Activated naive CD4-positive, alpha-beta T cell treated with anti-CD3 and anti-CD28 coated beads, Interleukin-2, amount 50 U/mL, for 16 hours (primary cell): ENCODE measurements at places on chromosomes 1 and 21.

GRCh38 chr1:225811622-225812487, 1.9 kb downstream of the EPHX1 start:
- DNase-seq: no peak

DNA sequence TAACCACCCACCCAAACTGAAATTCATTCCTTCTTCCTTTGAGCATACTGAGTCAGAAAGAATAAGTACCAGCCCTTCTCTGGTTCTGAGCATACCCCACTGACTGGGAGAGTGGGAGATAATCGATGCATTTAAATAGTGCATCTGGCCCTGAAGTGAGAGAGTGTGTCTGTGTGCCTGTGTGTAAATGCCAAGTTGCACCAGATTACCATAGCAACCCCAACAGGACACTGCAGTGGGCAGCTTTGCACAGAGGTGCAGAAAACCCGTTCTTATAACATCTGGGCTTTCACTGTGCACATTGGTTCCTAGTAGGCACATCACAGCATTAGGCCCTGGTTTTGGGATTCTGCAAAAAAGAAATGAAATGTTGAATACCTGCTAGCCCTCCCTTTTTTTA, 2.3 kb downstream of the ASTN1 start:
- DNase-seq: no peak

DNA sequence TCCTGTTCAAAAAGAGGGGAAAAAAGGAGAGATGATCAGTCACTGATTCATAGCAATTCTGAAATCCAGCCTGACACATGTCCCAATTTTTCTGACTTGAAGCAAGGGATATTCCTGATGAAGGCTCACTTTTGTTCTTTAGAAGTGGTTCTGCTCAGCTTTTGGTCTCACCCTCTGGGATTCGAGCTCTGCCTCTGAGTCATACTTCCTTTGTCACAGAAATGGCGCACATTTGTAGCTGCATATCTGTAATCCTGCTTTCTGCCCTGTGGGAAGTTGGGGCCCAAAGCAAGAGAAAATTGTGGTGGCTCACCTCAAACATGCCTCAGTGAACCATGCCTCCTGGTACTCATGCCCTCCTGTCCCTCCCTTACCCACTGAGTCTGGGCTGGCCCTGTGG, 22.3 kb upstream of the FAM78B start:
- no peak for DNase-seq

DNA sequence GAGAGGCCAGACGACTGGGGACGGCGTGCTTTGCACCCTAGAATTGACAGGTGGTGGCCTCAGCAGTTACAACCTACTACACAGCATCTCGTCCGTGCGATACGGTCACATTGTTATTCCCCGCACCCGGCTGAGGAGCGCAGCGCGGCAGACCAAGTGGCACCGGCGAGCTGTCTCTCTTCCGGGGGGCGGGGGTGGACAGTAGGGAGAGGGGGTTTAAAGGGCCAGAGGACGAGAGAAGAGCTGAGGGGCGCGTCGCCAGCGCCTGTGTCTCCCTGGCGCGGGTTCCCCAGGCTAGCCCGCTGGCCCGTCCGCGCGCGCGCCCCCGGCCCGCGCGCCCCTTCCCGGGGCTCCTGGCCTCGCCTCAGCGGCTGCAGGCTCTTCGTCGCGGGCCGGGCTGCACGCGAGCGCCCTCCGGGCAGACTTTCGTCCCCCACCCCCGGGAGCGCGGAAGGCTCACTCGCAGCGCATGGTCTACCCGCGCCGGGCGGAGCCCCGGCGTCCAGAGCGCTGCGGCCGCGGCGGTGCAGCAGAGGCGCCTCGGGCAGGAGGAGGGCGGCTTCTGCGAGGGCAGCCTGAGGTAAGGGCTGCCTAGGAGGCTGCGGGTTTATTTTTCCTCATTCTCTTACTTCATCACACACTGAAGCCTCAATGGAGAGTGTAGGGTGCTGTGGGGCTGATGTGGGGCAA, at the start of gene PDE4B:
Gene PDE4B, plus strand, starts transcription at position 227 of the 690 bp plus-strand sequence.
- DNase-seq: no peak

GRCh38 chr1:183961132-183961531, 76.4 kb downstream of the COLGALT2 start:
- no peak for DNase-seq

DNA sequence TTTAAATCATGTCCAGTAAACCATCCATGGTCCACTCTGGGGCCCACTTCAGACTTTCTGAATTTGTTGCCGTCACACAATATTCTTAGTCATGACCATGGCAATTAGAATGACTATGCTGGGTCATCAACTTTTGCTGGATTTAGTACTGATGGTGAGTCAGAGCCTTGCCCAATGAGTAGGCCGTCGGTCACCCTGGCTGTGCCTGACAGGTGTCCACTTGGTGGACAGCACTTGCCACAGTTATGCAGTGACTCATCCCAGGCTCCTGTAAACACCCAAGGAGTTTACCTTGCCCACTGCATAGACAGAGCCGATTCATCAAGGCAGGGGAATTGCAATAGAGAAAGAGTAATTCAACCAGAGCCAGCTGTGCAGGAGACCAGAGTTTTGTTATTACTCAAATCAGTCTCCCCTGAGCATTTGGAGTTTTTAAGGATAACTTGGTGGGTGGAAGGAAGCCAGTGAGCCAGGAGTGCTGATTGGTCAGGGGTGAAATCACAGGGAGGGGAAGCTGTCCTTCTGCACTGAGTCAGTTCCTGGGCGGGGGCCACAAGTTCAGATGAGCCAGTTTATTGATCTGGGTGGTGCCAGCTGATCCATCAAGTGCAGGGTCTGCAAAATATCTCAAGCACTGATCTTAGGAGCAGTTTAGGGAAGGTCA, 333.8 kb downstream of the PTPRU start:
- no peak for DNase-seq

DNA sequence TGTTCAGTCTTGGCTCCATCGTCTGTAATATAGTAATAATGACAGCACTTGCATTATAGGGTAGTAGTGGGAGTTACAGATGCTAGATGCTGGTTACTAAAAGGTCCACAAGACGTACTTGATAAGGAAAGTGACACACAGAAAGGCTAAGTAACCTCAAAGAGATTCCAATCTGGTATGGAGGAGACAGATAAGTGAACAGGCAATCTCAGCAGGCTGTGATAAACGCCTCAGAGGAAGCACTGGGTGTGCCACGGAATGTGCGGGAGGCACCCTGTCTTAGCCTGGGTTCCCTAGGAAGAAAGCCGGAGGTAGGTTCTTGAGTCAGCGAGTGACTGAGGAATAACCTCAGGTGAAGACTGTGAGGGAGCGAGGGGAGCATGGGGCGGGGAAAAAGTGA, 4.6 kb upstream of the CTPS1 start:
- no peak for DNase-seq

- DNase-seq: no peak
These were observed 9.3 kb downstream of the ATP1A2 start for GRCh38 chr1:160124705-160125478.

GRCh38 chr1:85372683-85373377, 92.1 kb downstream of the DDAH1 start:
- no peak for DNase-seq

DNA sequence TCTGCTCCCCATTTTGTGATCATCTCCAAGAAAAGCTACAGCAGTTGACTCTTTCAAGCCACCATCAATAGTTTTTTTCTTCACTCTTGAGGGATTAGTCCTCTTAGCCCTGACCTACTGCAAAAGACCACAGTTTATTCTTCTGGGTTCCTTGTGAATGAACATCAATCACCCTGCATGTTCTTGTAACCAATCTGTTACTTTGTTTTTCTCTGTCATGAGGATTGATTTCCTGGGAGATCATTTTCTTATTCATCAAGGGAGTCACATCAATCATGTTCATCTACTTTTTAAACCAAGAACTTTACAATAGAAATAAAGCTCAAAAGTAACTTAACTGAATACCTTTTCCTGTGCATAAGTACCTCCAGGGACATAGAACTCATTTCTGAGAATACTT, 21.8 kb downstream of the ILDR2 start:
- no peak for DNase-seq

DNA sequence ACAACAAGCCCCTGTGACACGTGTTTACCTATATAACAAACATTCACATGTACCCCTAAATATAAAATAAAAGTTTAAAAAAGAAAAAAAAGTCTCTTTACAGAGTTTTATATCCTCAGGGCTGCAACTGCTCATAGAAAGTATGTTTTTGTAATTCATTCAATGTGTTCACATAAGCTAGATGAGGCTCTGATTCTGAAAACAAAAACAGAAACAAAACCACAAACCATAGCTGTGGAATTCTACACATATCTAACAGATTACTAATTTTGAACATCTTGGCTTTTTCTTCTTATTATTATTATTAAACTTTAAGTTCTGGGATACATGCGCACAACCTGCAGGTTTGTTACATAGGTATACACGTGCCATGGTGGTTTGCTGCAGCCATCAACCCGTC, 579.6 kb upstream of the ZRANB2 start:
- no peak for DNase-seq

DNA sequence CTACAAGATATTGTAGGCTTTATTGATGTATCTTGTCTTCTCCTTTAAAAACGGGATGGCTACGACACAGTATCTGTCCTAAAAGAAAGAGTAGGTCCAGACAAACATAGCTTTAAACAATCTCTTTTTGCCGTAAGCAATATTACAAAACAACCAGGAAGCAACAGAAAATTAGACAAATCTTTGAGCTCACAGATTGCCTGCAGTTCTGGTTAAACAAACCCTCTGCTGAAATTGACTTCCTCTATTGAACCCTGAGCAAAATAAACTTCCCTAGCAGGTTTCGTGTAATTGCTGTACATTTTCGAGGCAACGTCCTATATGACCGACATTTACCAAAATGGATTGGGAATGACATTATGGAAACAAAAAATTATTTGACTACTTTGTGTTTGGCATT, 50.6 kb downstream of the CHML start:
- no peak for DNase-seq

GRCh38 chr21:38307771-38308531, 51.2 kb downstream of the KCNJ15 start:
- DNase-seq: no peak
